Left ventricle myocardium inferior (tissue), 1 donor: ENCODE measurements at places on chromosomes 3 and 15. TPM values are rescaled to one million over a fixed set of nuclear protein-coding genes. Genes with fewer than 3 reads are reported as not detected.

DNA sequence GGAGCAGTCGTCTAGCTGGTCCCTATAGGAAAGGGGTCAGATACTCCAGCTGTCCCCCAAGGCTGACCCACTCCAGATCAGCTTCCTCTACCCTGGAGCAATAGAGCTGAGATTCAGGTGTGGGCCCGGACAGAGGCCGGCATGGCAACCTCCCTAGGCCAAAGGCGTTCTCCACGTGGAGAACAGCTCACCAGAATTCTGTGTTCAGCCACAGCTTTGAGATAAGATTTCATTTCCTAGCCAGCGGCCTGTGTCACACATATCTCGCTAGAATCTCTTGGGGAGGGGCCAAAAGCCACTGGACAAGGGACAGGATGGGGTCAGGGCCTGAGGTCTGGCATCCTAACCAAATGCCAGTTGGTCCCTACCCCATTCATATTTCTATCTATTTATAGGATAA, 20.1 kb downstream of the SRGAP3 start:
- H3K4me3 ChIP-seq = no peak overlapping the region
- no peaks in the 10 kb centered on the region for H3K27me3 ChIP-seq
- H3K4me1 ChIP-seq = peaks cover 16% of the 10 kb centered on the region
- no peak for DNase-seq
- no peak overlapping the region for H3K27ac ChIP-seq
- H3K36me3 ChIP-seq = no peaks in the 10 kb centered on the region

DNA sequence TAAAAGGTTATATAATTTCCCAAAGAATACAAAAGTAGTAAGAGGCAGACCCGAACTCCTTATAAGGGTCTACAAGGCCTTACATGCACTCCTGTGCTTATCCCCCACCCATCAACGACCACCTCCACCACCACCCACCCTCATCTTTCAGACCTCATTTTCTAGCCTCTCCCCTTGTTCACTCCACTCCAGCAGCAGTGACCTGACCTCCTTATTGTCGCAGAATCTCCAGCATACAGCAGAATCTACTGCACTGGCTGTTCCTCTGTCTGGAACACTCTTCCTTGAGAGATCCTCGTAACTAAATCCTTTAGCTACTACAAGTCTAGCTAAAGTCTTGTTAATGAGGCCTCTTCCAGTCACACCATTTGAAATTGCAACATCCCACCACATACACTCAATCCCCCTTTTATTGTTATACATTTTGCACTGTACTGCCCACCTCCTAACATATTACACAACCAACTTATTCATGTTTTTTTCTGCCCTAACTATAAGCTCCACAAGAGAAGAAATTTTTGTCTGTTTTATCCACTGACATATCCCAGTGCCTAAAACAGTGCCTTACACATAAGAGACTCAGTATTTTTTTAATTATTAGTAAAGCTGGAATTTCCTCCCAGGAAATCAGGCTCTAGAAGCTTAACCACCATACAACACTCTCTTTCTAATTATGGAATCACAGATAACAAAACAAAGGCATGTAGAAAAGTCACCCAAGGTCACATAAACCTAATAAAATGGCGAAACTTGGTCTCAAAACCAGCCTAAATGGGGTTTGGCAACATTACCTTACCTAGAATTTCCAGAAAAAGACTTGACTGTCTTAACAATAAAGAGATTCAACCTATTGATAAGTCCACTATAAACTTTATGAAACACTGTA, 40.2 kb downstream of the ZNF148 start:
- DNase-seq = no peak
- peak overlapping the region; percentile 13 for H3K4me3 ChIP-seq
- peaks cover 5% of the 10 kb centered on the region for H3K36me3 ChIP-seq

- no peak for DNase-seq
- peak overlapping the region; percentile 0 for H3K4me3 ChIP-seq
- no peaks in the 10 kb centered on the region for H3K36me3 ChIP-seq
- H3K4me1 ChIP-seq = peaks cover 22% of the 10 kb centered on the region
These were observed 49.1 kb upstream of the TPRG1 start for GRCh38 chr3:189122526-189123205.

GRCh38 chr3:190224863-190225692, 97.2 kb downstream of the CLDN1 start:
- H3K27me3 ChIP-seq = no peaks in the 10 kb centered on the region
- no peak for DNase-seq
- no peak overlapping the region for H3K4me3 ChIP-seq
- H3K4me1 ChIP-seq = no peaks in the 10 kb centered on the region
- no peaks in the 10 kb centered on the region for H3K36me3 ChIP-seq
- no peak overlapping the region for H3K27ac ChIP-seq

GRCh38 chr3:29144807-29145206, 136.1 kb upstream of the RBMS3 start:
- peaks cover 19% of the 10 kb centered on the region for H3K4me1 ChIP-seq
- H3K27me3 ChIP-seq = no peaks in the 10 kb centered on the region

- no peaks in the 10 kb centered on the region for H3K27me3 ChIP-seq
- no peak overlapping the region for H3K4me3 ChIP-seq
- no peaks in the 10 kb centered on the region for H3K36me3 ChIP-seq
- H3K27ac ChIP-seq = peak overlapping the region; percentile 16
- H3K4me1 ChIP-seq = peaks cover 44% of the 10 kb centered on the region
These were observed 147.7 kb downstream of the VGLL4 start for GRCh38 chr3:11495948-11496557.

DNA sequence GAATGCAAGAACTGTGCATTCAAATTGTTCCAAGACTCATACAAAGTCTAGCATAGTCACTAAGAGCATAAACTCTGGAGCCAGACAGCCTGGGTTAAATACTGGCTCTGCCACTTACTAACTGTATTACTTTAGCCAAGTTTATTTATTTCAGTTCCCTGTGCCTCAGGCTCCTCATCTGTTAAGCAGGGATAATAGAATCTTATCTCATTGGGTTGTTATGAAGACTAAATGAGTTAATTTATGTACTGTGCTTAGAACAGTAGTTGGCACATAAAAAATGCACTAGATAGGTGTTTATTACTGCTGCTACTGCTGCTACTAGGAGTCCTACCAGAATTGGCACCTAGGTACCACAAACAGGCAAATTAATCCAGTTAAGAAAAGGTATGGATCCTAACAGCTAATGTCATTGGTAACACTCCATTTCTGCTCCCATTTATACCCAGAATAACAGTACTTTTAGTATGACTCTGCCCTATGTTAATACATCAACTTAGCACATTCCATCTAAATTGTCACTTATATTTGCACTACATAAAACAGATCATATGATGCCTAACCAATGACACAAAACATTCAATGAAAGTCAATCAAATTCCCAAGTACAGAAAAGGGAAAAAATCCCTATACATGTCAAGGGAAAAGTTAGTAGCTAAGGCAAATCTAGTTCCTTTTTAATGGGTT, 45.7 kb downstream of the GSK3B start:
- peaks cover 58% of the 10 kb centered on the region for H3K4me1 ChIP-seq
- H3K27ac ChIP-seq = no peak overlapping the region
- H3K27me3 ChIP-seq = no peaks in the 10 kb centered on the region
- no peaks in the 10 kb centered on the region for H3K36me3 ChIP-seq
- no peak for DNase-seq

GRCh38 chr3:122520861-122521260, 6.1 kb upstream of the KPNA1 start:
- no peak overlapping the region for H3K27ac ChIP-seq
- no peaks in the 10 kb centered on the region for H3K36me3 ChIP-seq
- H3K4me3 ChIP-seq = no peak overlapping the region
- no peak for DNase-seq

DNA sequence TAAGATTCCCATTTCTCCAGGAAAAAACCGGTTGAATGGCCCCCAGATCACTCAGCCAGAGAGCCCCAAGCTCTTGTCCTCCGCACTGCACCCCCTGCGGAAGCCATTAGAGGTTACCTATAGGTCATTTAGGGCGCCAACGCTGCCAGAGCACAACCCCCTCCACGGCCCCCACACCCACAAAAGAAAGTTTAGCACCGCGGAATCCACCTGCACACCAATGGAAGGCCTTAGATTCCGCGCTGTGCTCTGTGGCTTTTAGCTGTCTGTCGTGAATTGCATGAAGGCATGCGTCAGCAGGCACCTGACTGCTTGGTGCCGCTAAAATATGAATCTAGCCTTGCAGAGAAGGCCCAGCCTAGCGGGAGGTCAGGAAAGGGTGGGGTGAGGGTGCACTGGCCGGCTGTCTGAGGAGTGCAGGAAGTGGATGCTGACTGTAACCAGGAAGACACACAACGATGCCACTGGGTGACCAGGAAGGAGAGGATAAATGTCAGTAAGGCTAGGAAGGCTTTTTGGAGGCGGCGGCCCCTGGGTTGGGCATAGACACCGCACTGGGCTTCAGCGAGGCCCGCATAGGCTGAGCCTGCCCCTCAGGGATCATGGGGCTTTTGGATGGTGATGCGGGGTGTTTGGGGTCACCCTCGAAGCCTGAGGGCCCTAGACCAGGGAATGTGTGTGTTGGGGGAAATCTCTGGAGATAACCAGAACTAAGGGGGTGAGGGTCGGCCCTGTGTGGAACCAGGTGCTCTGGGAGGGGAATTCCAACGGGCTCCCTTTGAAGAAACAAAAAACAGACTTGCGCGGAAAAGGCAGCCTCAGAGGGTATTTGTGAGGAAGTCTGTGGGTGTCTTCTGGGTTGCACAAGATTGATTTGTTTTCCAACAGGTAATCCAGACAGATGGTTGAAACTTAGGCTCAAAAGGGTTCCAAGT, 976 bp upstream of the NUP210 start:
- H3K4me3 ChIP-seq = peak overlapping the region; percentile 68
- no peaks in the 10 kb centered on the region for H3K36me3 ChIP-seq
- peaks cover 47% of the 10 kb centered on the region for H3K27me3 ChIP-seq
- H3K4me1 ChIP-seq = peaks cover 8% of the 10 kb centered on the region
- H3K27ac ChIP-seq = no peak overlapping the region
- no peak for DNase-seq

DNA sequence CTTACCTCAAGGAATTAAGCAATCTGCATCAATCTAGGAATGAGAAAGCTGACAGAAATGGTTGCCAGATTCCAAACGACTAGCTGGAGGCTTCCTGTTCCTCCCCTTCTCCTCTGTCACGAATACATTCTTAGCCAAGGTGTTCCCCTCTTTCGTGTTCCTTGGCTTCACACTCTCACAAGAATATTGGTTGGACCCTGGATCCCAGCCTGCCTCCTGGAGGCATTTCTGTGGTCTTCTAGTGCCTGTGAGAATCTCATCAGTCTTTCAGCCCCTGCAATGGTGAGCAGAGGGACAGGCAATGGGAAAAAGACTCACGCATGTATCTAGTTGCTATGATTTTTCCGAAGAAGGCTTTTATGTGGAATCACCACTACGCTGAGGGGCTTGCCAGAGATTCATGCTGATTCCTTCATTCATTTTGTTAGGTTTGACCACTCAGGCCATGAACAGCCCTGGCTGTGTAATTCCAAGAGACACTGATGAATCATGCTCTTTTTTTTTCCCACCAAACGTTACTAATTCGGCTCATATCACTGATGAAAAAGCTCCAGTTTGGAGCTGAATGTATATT, 1.6 kb upstream of the P3H2 start:
- no peaks in the 10 kb centered on the region for H3K36me3 ChIP-seq
- H3K27me3 ChIP-seq = peaks cover 60% of the 10 kb centered on the region
- peaks cover 21% of the 10 kb centered on the region for H3K4me1 ChIP-seq
- no peak for DNase-seq

- H3K27ac ChIP-seq = no peak overlapping the region
- H3K4me1 ChIP-seq = peaks cover 5% of the 10 kb centered on the region
- no peak for DNase-seq
- no peak overlapping the region for H3K4me3 ChIP-seq
- no peaks in the 10 kb centered on the region for H3K36me3 ChIP-seq
These were observed 73.4 kb upstream of the PRR23C start for GRCh38 chr3:139117883-139118760.

Gene SCN5A
- 239 TPM for total RNA-seq

Gene MYH15
- total RNA-seq = 0.22 TPM

Gene GOLGA8H
- total RNA-seq = 0.16 TPM

Gene GALNT15
- 6.6 TPM for total RNA-seq

Gene ITGA11
- 31.4 TPM for total RNA-seq

Gene UTS2B
- total RNA-seq = 0.47 TPM

Gene IGSF10
- 3.1 TPM for total RNA-seq
